ENCODE measurements at places on chromosomes 16 and 17.

- DNase-seq: no peak
Measured at GRCh38 chr17:62965686-62966425, at the start of gene TANC2. TSS of gene TANC2 (plus strand) at chr17:62966235. CDS start at chr17:63009560, 43,325 bp downstream.

DNA sequence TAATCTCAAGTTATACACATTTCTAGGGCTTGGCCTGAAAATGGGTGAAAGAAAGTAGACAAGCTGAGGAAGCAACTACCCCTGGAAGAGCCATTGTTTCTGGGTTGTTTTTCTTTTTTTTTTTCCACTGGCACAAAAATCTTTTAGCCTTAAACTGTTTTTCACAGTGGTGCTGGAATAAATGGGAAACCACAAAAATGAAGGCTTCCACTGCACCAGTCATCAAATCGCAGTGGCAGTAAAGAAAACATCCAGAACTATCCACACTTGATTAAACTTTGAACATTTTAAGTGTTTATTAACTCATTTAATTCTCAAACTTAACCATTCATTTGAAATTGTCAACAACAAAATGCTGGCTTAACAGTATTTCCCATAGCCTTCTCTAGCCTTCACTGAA is 14.3 kb downstream of the CMTM4 start:
- no peak for DNase-seq

DNA sequence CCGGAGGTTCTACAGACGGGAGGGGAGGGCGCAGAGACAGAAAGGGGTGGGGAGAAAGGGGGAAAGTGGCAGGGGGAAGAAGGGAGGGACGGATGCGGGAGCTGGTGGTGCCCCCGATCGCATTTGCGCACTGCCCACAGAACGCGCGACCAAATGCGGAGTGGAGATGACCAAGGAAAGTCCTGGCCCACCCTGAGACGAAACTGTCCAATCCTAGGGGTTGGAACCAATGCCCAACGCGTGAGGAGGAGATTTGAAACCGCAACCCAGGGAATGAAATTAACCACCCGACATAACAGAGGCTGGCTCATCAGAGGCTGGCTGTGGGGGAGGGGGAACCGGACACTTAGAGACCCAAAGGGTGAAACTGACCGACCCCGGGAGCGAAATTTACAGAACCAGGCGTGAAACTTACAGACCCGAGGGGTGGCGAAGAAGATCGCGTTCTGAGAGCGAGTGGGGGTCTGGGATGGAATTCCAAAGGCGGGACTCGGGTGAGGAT is 1.4 kb downstream of the HES7 start:
- DNase-seq: no peak

GRCh38 chr17:75049057-75049456 is 2.0 kb downstream of the KCTD2 start:
- no peak for DNase-seq

DNA sequence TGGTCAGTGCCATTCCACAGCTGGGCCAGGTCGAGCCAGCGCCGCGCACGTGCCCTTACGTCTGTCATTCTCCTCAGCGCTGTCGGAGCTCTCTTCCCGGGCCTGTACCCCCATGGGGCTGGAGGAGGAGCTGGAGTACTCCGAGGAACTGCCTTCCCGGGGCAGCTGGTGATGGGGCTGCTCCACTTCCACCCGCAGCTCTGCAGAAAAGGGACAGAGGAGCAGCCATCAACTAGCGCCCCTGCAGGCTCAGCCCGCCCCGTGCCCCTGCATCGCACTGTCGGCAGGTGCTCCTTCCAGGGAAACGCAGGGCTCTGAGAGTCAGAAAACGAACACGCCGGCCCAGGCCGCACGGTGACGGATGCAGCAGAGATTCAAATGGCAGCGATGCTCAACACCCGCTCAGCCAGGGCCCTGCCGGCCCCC is 20.9 kb downstream of the MAP1LC3B start:
- no peak for DNase-seq

GRCh38 chr16:65178151-65178550 is 56.3 kb upstream of the CDH11 start:
- DNase-seq: no peak

DNA sequence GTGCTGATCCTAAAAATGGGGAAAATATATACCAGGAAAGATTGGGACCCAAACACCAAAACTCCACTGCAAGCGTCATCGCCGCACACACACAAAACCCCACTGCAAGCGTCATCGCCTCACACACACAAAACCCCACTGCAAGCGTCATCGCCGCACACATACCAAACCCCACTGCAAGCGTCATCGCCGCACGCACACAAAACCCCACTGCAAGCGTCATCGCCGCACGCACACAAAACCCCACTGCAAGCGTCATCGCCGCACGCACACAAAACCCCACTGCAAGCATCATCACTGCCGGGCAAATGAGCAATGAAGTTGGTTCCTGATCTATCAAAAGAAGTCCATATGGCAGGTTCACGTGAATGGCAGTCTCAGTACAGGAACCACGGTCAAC is 144.4 kb downstream of the SLC39A11 start:
- no peak for DNase-seq

GRCh38 chr16:27225536-27226360 is 22.4 kb downstream of the KDM8 start:
- no peak for DNase-seq

DNA sequence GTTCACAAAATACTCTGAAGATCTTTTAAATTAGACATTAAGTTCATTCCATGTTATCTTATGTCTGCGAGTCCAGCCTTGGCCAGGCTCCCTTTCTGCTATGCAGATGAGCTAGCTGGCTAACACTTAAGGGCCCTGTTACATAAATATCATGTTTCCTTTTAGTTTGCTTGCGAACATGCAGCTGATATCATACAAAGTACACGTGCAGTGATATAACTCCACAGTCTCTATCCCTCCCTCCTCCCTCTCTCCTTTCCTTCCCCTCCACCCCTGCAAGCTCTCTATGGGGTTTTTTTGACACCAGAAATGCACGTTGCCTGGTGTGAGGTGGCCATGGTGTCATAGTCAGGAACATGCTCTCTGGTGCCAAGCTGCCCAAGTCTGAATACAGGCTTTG is 46.1 kb downstream of the ARHGAP17 start:
- no peak for DNase-seq

DNA sequence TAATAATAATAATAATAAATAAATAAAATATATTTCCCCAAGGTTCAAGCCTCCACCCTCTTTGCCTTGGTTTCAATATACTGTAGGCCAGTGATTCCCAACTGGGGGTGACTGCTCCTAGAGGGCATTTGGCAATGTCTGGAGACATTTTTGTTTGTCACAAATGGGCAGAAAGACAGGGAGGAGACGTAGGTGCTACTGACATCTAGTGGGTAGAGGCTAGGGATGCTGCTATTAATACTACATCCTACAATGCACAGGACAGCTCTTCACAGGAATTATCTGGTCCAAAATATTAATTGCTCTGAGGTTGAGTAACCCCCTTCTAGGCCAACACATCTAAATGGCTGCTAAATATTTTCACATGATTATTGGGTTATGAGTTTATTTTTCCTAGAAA is 12.8 kb upstream of the PRR14 start:
- DNase-seq: no peak

- DNase-seq: no peak
Measured at GRCh38 chr17:81378941-81379511, 16.2 kb upstream of the BAHCC1 start.

DNA sequence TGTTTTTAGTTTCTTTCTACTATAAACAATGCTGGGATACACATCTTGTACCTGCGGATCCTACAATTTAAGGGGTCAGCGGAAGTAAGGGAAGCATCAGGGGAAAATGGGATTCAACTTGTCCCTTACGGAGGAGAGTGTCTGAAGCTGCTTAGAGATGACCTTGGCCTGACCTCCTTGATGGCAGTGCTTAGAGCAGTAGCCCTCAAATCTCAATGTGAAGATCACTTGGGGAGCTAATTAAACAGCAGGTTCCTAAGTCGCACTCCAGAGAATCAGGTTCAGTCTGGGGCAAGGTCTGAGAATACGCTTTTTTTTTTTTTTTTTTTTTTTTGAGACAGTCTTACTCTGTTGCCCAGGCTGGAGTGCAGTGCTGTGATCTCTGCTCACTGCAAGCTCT is 9.6 kb upstream of the METTL16 start:
- DNase-seq: no peak

GRCh38 chr17:81959362-81960129 is 1.4 kb downstream of the NOTUM start:
- no peak for DNase-seq

DNA sequence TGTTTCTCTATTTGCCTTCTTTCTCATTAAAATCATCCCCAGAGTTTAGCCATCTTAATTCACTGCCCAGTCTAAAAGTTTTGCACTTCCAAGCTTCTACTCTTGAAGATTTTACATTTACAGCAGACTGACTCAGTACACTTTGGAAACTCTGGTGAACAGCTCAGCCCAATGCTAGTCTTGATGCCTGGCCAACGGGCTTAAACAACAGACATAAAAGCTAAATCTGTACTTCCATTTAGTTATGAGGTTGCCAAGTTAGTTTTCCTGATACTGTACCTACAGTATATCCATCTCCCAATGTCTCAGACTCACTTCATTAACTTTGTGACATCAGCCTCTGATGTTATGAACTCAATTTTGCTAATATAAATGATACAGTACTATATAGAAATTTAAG is 891.8 kb upstream of the SOX9 start:
- DNase-seq: no peak

- peak; percentile 84 for DNase-seq
Measured at GRCh38 chr17:10681866-10682446, 15.4 kb downstream of the SCO1 start.

GRCh38 chr17:43070257-43070656 is 45.2 kb downstream of the RND2 start:
- DNase-seq: no peak

DNA sequence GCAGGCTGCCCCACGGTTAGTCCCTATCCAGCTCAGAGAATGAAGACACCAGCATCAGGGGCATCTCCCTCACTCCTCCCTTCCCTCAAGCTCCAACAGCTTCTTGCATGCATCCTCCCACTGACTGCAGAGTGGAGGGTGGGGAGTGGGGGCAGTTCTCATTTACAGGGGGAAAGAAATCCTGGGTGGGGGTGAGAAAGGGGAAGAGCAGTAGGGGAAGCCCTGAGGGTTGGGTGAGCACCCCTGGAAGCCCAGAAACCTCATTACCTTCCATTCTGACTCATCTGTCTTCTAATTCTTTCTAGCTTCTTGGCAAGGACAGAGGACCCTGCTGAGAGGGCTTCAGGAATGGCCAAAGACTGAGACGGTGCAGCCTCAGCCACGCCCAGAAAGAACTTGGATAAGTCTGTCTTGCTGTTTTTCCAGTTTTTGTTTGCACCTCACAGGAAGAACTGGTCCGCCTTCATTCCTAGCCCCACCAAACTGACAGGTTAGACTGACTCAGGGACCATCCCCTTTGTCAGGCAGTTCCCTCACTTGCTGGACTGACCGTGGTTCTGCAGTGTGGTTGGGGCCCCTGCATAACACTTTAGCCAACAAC is 52.5 kb upstream of the WSB1 start:
- DNase-seq: no peak

GRCh38 chr17:10805911-10806310 is 2.0 kb upstream of the TMEM238L start:
- DNase-seq: no peak

DNA sequence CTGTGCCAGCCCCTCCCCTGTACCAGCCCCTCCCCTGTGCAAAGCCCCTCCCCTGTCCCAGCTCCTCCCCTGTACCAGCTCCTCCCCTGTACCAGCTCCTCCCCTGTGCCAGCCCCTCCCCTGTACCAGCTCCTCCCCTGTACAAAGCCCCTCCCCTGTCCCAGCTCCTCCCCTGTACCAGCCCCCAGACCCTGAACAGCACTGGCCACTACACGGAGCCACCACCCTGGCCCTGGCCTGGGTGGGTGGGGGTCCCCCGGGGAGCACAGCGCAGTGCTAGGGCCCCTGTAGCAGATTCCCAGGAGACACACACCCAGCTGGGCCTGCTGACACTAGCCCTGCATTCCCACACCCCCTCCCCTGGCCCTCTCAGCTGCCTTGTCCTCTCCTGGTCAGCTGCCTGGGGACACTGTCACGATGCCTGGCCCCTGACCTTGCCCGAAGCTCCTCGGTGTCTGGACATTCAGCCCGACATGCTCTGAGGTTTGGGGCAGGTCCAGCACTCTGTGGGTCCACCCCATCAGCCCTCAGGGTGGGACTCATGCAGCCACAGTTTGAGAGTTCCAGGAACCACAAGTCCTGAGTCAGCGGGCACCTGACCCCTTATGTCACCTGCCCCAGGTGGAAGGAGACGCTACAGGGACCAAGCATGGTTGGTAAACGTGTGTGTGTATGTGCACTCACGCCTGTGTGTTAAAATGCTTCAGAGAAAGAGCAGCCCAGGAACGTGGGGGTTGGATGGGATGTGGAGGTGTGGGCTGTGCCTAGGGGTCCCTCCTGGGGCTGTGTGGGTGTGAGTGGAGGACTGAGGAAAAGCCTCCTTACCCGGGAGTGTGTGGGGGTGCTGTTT is 114.2 kb downstream of the METRNL start:
- DNase-seq: no peak

DNA sequence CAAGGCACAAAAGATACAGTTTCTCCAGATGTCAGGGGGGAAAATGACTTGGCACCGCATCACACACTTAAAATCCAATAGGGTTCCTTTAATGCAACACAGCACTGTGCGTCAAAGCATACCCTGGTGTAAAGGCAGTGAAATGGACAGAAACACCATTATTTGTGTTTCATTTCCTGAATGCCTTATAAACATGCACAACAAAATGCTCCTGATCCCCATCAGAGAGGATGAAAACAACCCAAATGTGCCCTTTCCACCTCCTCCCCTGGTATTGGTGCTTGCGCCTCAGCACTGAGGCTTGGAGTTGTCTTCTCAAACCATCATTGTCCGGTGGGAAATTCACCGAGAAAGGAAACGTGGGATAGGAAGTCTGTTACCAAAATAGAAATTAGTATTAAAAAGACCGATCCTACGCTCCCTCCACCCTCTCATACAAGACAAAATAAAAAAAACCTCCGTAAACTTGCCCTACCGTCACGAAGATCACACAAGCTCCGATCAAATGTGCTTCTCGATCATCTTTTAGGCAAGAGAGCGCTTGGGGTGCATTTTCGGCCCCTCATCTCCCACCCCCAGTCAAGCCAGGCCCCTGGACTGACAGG is 722 bp downstream of the CDC27 start:
- DNase-seq: peak; percentile 33

- DNase-seq: no peak
Measured at GRCh38 chr17:80099291-80100034, 1.9 kb upstream of the GAA start.

All from HS-27A (cell line).